Stimulated activated CD4-positive, alpha-beta T cell treated with anti-CD3 and anti-CD28 coated beads, TNF-alpha, amount 100 ng/mL, for 48 hours (primary cell): ENCODE measurements at places on chromosomes 16 and 17.

DNA sequence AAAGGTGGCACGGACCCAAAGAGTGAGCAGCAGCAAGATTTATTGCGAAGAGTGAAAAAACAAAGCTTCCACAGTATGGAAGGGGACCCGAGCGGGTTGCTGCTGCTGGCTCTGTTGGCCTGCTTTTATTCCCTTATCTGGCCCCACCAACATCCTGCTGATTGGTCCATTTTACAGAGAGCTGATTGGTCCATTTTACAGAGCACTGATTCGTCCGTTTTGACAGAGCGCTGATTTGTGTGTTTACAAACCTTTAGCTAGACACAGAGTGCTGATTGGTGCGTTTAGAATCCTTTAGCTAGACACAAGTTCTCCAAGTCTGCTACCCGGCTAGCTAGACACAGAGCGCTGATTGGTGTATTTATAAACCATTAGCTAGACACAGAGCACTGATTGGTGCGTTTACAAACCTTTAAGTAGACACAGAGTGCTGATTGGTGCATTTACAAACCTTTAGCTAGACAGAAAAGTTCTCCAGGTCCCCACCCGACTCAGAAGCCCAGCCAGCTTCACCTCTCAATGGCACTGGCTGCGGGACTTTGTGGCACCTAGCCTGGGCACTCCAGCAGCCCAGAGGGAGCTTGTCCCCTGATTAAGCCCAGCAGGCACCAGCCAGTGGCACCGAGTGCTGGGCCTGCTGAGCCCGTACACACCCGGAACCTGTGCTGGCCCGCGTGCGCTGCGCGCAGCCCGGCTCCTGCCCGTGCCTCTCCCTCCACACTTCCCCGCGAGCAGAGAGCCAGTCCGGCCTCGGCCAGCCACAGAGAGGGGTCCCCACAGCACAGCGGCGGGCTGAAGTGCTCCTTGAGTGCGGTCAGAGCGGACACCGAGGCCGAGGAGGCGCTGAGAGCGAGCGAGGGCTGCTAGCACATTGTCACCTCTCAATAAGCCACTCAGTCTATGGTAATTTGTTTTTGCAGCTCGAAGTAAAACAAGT, 15.1 kb downstream of the IGSF6 start:
- no peak for DNase-seq

GRCh38 chr17:71109697-71110096, 940.4 kb downstream of the KCNJ2 start:
- no peak for DNase-seq

DNA sequence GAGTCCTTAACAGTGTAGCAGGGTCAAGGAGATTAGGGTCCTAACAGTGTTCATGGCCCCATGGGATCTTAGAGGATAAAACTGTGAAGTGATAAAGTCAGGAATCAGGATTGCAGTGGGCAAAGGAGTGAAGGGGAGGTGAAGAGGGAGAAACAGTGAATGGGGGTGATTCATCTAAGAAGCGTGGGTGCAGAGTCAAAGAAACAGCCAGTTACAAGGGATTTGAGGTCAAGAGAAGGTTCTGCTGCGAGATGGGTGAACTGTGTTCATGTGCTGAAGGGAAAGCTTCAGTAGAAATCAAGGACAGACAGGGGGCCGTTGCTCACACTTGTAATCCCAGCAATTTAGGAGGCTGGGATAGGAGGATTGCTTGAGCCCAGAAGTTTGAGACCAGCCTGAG, 5.9 kb downstream of the GTF3C1 start:
- DNase-seq = no peak

GRCh38 chr16:88737298-88738150, 31.2 kb downstream of the CTU2 start:
- peak; percentile 37 for DNase-seq

GRCh38 chr17:15422392-15422965, 44.9 kb downstream of the CDRT4 start:
- no peak for DNase-seq

- no peak for DNase-seq
Measured at GRCh38 chr17:41800601-41801373, 11.0 kb downstream of the P3H4 start.

DNA sequence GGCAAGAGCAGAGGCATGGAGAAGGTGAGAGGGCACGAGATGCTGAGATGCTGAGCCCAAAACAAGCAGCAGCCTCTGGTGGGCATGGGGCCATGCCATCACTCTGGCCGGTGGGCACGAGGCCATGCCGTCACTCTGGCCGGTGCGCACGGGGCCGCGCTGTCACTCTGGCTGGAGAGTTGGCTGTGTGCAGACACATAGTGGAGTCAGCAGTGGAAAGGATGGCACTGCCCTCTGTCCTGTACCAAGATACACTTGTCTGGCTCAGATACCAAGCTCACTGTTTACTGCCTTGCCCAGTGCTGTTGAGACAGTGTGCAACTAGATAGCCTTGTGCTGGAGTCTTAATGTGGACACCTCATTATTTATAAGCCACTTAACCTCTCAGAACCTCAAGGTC, 45.1 kb downstream of the CYB5D2 start:
- DNase-seq = no peak

DNA sequence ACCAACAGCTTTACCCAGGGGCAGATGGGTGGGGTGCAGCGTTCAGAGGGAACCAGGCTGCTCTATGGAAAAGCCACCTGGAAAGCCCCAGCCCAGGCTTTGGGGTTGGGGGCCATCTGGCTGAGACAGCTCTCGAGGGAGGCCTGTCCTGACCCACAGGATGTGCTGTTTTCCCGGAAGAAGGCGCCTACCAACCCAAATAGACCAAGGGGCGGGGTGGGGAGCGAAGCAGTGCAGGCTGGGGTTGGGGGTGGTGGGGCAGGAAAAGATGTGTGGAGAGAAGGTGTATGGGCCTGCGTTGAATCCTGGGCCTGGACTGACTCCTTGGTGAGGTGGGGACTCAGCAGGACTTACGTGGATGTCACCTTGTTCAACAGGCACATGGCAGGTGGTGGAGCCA, 87.9 kb downstream of the N4BP1 start:
- no peak for DNase-seq

DNA sequence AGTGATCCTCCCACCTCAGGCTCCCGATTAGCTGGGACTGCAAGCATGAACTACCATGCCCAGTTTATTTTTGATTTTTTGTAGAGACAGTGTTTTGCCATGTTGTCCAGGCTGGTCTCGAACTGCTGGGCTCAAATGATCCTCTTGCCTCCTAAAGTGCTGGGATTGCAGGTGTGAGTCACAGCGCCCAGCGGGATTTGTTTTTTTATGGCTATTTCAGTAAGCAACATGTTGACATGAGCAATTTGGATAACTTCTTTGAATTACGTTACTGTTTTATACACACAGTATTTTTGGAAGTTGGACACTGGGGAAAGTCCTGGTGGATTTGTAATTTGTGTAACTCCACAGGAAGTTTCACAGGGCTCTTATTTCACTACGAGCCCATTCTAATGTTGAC, 18.5 kb upstream of the RHOT1 start:
- no peak for DNase-seq

GRCh38 chr16:87658564-87659225, 56.4 kb downstream of the JPH3 start:
- DNase-seq = no peak

GRCh38 chr17:18093616-18094408, 6.1 kb downstream of the DRG2 start:
- no peak for DNase-seq

- DNase-seq = no peak
Measured at GRCh38 chr16:30003670-30004423, 7.0 kb downstream of the DOC2A start.

DNA sequence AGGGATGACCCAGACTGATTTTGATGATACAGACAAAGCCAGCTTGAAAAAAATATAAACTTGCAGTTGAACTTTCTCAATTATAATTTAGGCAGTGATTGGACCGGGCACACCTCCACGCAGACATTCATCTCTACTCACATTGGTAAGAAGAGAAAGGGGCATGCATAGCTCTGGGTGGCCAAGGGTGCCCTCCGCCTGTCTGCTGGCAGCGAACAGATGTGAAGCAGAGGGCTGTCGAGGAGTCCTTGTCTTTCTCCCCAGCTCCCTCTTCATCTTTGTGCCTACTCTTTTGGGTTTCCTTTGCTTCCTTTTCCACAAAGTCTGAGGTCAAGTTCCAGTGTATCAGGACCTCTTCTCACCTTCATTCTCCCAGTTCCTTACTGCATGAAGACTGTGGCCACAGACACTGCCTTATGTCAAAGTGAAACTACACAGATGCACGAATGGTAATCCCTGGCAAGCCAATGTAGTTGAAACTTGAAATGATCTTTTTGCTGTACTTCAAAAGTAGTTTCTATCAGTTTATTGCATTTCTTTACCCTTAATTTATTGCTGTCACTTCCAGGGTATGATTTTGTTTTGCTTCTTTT, 343.7 kb upstream of the SOX9 start:
- DNase-seq = no peak

DNA sequence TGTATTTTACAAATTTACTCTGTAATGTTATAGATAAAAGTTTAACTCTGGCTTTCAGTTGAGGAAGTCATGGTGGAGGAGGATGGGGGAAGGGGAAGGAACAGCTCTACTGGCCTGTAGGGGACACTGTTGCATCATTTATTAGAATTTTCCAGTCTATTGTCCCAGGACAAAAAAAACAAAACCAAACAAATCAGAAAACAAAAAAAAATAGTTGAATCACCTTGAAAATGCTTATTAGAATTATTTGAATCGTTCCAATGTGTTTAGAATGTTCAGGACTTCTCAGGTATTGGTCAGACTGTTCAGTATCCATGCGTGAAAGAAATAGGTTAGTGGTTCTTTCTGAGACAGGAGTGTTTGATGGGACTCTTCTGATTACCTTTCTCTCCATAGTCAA, 242.0 kb downstream of the FTO start:
- DNase-seq = no peak

DNA sequence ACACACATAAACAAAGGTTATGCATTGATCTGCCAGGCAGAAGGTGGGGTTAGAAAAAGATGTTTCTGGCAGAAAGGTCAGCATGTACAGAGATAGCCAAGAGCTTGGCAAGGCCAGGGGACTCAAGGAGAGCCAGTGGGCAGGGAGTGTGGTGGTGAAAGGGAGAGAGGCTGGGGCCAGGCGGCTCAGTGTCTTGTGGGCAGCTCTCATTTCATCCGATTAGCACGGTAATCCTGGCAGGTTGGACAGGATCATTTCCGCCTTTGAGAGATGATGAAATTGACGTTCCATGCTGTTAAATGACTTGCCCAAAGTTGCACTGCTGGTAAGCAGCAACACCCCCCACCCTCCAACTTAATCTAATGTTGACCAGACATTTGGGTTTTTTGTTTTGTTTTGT, 3.6 kb downstream of the CHD9 start:
- DNase-seq = no peak

- no peak for DNase-seq
Measured at GRCh38 chr16:11794447-11794846, 2.6 kb downstream of the ZC3H7A start.

GRCh38 chr17:57499648-57500049, 243.3 kb downstream of the MSI2 start:
- DNase-seq = no peak

GRCh38 chr16:1375741-1376410, 24.1 kb downstream of the GNPTG start:
- DNase-seq = no peak

DNA sequence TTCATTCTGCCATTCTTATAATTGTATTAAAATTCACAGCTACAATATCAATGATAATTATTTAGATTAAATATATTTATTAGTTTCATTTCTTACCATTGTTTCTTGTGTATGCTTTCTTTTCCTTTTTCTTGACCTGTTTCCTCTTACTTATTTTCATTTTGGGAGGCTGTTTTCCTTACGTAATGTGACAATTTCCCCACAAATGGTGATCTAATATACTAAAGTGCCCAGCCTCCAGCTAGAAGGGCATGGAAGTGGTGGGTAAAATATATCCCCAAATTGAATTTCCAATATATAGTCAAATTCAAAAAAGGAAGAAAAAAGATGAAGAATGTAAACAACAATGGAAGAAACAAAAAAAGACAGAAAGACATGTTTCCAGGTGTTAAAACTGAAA, 1.5 kb upstream of the ABCA6 start:
- no peak for DNase-seq

- no peak for DNase-seq
Measured at GRCh38 chr16:11805556-11805955, 8.5 kb upstream of the ZC3H7A start.

DNA sequence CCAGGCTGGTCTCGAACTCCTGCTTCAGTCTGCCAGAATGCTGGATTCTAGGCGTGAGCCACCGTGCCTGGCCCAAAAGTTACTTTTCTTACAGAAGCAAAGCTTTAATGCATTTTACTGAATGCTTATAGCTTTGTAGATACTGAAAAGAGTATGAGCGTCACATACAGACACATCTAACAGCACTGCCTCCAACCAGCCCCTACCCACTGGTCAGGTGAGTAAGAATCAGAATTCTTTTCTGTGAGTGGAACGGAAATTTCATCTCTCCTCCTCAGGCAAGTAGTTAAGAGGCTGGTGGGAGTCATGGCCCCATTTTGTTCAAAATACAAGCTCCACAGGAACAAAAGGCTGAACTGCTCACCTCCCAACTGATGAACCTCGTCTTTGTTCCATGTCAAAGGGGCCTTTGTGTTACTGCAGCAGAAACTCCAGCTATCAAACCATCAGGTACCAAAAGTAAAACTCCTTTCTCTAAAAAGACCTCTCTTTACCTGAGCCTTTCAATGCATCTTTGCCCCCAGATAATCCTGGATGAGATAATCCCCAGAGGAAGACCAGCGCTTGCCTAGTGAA, 92.4 kb upstream of the RPH3AL start:
- DNase-seq = no peak

DNA sequence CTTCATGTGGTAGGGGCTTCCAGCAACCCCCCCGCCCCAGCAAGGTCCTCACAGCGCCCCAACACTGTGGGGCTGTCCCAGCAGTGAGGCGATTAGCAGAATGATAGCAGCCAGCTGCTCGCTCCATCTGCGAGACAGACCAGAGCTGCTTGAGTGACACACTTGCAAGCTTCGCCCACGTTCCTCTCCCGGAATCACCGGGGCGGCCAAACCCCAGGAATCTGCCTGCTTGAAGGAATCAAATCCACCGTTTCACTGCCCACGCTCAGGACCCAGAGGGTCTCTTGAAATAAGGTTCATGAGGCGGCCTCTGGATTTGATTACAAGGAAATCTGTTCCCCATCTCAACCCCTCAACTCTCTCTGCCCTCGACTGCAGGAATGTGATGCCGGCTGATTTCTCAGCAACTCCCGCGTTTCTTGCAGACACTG, 356.0 kb downstream of the C16orf95 start:
- no peak for DNase-seq

DNA sequence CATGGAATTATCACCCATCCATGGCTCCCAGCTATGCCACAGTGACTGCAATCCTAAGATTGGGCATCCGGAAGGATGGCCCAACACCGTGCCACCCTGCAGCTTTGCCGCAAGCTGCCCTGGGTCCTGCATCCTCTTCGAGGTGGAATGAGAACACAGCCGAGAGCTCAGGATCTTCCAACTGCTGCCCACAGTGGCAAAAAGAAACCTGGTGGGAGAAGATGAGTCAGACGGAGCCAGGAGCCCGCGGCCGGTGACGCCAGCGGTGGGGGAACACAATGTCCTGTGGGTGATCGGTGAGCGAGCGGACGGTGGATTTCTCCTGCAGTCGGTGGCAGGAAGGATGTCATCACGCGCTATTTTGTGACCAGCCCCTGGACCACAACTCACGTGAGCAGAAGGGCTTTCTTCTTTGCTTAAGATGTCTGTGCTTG, 20.1 kb downstream of the CD7 start:
- peak; percentile 79 for DNase-seq

GRCh38 chr16:3681206-3681605, 26.7 kb downstream of the DNASE1 start:
- DNase-seq = no peak
